ENCODE measurements at places on chromosomes 1 and 21.
A peak's percentile ranks its signal among the peaks of the same experiment; 100 is the strongest.

GRCh38 chr1:100530880-100531487, 7.0 kb upstream of the GPR88 start:
- peak; percentile 81 for DNase-seq

GRCh38 chr1:199804526-199804925, 223.0 kb upstream of the NR5A2 start:
- no peak for DNase-seq

- DNase-seq, result peak; percentile 59
Measured at GRCh38 chr1:40868051-40868723, 6.0 kb upstream of the CITED4 start.

- no peak for DNase-seq
Measured at GRCh38 chr1:151282883-151283725, 1.0 kb downstream of the ZNF687 start.

- DNase-seq, result peak; percentile 47
Measured at GRCh38 chr1:181647314-181648035, 164.2 kb downstream of the CACNA1E start.

DNA sequence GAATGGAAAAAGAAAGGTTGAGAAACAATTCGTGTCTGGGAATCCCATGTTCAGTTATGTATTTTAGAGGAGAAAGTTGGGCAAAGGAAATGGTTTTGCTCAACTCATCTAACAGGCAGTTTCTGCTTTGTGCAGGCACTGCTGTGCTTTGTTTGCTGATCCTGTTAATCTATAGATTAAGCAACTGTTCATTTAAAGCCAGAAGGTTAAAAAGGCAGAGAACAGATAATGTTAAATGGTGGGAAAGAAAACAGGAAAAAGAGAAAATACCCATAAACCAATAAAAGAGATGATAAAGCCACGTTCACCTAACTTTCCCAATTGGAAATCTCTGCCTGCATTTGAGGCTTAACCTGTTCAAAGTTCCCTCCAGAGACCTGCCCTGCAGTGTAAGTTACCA, 70.0 kb downstream of the APP start:
- no peak for DNase-seq

DNA sequence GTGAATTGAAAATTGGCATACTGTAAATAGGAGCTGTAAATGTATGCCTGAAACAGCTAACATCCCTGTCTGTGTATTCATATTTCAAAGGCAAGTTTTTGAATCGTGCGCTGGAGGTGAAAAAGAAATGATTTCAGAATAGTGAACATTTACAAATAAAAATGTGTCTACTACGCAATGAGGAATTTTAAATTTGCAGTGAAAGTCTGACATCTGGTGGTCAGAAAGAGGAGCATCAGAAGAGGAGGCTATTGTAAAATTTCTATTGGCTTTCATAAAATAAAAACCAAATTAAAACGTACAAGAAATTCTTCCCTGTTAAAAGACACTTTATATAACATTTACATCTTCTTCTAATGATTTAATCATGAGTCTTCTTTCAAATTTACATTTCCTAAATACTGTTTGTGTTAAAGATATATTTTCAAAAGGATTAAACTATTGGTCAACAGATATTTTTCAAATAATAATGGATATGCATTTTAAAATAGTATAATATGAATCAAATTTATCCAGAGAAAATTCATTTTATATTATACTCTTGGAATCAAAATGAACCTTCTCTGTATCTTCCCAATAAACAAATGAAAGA, 113.7 kb upstream of the RRP15 start:
- DNase-seq, result peak; percentile 26

- no peak for DNase-seq
Measured at GRCh38 chr1:160767395-160768294, 28.3 kb upstream of the LY9 start.

- peak; percentile 29 for DNase-seq
Measured at GRCh38 chr1:82931006-82931405, 1067.9 kb downstream of the TTLL7 start.

GRCh38 chr1:96465441-96465840, 256.1 kb upstream of the PTBP2 start:
- peak; percentile 97 for DNase-seq

- no peak for DNase-seq
Measured at GRCh38 chr1:53627031-53627430, 111.9 kb downstream of the GLIS1 start.

DNA sequence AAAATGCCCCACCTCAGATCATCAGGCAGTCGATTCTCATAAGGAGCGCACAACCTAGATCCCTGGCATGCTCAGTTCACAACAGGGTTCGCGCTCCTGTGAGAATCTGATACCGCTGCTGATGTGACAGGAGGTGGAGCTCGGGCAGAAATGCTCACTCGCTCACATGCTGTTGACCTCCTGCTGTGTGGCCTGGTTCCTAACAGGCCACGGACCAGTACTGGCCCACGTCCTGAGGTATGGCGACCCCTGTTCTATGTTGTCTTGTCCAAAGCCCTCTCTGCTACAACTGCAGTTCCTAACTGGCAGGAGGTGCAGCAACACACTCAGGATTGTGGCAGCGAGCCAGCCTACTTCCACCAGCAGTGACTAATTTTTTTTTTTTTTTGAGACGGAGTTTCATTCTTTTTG, 70.6 kb downstream of the CLSTN1 start:
- DNase-seq, result peak; percentile 77

- DNase-seq, result no peak
Measured at GRCh38 chr21:28581976-28582375, 410.7 kb downstream of the LTN1 start.

- DNase-seq, result peak; percentile 32
Measured at GRCh38 chr1:54199151-54199764, 572 bp downstream of the CYB5RL start.

DNA sequence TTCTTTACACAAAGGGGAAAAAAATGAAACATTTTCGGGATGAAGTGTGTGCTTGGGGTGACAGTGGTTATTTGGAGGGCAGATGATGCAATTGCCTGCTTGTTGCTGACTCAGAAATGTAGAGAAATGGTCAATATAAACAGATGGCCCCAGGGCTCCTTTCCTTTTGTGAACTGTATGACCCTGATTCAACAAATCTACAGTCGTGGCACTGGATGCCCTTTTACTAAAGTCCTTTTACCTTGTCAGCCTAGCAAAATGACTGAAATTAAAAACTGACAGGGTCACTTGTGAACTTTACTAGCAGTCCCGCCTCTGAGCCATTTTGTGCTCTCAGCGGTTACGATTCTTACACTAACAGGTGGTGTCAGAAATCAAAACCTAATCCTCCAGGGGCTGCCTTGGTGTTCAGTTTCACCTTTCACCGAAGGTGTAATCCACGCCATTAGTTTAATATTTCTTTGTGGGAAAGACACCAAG, 49.8 kb downstream of the GREM2 start:
- DNase-seq, result peak; percentile 46

DNA sequence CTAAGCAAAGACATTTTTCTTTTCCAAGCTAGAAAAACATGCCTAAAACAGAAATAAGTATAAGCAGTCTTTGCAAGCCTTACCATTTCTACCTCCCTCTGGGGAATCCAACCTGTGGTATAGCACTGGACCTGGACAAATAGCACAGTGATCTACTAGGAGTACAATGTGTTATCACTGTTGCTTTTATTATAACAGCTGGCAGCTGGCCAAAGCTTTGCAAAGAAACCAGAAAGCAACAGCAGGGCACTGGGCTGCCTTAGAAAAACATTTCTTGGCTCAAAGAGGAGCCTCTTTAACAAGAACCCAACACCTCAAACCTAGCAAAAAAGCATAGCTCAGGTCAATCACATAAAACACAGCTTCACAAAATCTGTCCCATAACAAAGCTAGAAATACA, 294.5 kb upstream of the GREM2 start:
- DNase-seq, result no peak

DNA sequence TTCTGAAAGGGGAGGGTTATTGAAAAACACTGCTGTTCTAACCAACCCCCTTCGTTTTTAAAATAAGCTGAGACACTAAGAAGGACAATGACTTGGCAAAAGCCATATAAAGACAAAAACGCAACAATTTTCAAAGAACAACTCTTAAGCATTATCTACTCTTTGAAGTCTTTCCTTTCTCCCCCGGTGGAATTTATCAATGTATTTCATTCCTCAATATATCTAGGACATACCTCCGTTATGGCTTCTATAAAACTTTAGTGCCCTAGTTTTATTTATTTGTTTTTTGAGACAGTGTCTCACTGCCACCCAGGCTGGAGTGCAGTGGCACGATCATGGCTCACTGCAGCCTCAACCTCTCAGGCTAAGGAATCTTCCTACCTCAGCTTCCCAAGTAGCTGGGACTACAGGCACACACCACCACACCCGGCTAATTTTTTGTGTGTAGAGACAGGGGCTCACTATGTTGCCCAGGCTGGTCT, 3.2 kb downstream of the NRDC start:
- no peak for DNase-seq

DNA sequence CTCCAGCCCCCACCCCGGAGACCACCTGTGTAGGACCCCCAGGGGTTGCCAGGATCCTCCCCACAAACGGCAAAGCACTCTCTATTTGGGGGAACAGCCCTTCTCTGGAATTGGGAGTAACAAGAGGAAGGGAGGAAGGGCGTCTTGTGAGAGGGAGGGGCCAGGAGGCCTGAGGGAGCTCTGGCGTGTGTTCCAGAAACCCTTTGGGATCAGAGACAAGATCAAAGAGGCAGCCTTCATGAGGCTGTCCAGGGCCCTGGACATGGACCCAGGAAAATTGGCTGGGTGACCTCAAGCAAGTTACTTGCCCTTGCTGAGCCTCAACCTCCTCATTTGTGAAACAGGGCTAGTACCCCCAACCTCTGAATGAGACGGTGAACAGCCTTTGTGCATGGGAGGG, 18.1 kb upstream of the ECE1 start:
- DNase-seq, result no peak

DNA sequence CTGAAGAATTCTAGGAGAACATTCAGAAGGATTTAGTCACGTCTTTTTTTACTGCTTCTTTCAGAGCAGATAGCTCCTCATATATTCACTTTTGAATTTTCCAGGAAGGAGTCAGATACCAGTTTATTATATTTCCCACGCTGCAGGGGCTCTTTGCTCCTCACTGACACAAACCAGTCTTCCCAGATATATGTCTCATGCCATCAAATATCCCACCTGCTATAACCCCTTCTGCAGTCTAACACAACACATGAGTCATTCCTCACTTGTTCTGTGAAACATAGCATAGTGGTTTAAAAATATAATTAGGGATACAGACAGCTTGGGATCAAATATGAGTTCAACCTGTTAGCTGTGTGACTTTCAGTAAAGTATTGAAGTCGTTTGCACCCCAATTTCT, 251.7 kb upstream of the DPYD start:
- peak; percentile 41 for DNase-seq

DNA sequence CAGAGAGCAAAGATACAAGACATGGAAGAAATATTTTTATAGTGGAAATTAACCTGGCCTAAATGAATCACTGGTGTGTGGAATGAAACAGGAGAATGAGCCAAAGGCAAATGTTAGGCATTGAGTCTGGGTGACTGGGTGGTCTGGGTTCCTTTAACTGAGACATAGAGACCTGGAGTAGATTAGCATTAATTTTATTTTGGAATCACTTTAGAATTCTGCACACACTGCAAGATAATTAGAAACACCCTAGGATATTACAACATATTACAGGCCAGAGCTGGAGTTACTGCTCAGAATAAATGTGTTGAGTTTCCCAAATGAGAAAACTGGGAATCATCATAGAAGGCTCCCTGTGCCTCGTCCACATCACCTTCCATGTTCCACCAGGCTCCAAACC, 85.5 kb downstream of the PLPPR5 start:
- no peak for DNase-seq

DNA sequence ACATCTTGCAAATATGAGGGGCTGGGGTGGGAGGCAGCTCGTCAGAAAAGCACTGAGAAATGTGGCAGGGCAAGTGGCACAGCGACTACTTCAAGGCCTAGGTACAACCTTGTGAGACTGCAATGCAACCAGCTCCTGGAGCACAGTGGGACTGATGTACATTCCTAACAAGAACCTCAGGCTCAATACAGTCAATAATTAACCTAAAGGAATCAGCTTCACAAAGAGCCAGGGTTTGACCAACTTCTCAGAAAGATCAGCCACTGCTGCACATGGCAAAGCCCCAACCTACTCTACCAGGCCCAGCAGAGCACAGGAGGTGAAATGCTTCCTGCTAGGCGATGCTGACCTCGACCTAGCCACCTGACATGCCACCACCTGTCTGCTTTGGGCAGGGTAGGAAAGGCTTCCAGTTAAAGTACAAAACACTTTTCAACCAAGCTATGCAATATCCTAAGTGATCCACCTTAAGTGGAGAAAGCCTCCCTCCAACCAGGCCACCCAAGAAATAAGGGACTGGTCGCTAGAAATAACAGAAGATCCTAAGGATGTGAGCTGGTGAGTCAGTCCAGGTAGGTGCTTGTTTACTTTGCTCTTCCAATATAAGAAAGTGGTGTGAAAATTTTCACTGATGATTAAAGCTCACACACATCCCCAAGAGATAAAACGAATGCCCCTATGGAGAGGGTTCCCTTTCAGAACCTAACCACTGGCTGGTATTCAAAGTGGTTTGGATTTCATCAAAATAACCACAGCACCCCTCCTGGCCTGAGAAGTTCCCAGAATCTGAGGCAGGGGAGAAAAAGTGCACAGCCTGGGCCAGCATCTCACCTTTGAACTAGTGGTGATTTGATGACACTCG, 2.1 kb downstream of the RIPK4 start:
- no peak for DNase-seq

- DNase-seq, result no peak
Measured at GRCh38 chr1:162561616-162562469, at the start of gene UAP1. Gene UAP1 (plus strand): TSS chr1:162561722. CDS start chr1:162566069, 4,347 bp downstream.

GRCh38 chr1:218299416-218299815, 14.3 kb downstream of the RRP15 start:
- peak; percentile 78 for DNase-seq

DNA sequence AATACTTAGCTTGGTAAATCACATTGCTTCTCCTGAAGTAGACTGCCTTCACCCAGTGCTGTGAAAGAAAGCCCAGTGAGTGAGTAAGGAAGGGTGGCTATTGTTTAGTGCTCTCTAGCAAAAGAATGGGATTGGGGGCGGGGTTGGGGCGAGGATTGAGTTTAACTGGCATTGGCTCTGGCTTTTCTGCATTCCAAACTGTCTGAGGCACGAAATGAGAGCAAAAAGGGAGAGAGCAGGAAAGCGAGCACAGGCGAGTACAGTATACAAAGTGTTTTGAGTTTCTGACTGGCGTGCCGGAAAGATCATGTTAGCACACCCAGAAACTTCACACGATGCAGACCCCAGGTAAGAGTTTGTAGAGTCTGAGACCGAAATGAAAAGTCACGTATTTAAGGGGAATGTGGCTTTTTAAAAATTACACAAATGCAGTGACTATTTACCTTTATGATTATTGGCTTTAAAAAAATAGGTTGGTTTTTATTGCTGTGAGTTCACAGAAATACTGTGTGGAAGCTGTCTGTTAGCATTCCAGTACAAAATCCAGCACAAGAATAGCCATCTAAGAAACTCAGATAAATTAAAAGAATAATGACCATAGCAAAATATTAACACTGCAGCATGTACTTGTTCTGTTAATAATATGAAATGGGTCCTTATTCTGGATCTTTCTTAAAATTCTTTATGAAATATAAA, 155.4 kb downstream of the CLEC20A start:
- DNase-seq, result peak; percentile 69

Measured in fibroblast of lung (primary cell).